ENCODE measurements at places on chromosomes 1 and 21.

- no peak for DNase-seq
These were observed 12.4 kb downstream of the OXCT2 start for GRCh38 chr1:39758556-39759435.

- no peak for DNase-seq
These were observed 153.5 kb upstream of the CSF3R start for GRCh38 chr1:36636206-36636605.

- DNase-seq: no peak
These were observed 58.7 kb downstream of the MAB21L3 start for GRCh38 chr1:116169898-116170297.

GRCh38 chr1:228944935-228945371 is 209.7 kb downstream of the RHOU start:
- DNase-seq: no peak

- DNase-seq: no peak
These were observed 10.3 kb upstream of the FHAD1 start for GRCh38 chr1:15236746-15237145.

- no peak for DNase-seq
These were observed 146.6 kb downstream of the TLR5 start for GRCh38 chr1:222996310-222996975.

DNA sequence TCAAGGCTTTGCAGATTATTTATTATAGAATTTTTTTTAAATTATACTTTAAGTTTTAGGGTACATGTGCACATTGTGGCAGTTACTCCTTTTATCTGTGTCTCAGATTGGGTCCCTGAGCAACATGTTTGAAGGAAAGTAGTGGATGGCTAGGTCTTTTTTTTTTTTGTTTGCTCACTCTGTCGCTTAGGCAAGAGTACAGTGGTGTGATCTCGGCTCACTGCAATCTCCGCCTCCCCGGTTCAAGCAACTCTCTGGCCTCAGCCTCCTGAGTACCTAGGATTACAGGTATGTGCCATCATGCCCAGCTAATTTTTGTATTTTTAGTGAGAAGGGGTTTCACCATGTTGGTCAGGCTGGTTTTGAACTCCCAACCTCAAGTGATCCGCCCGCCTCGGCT is 39.6 kb upstream of the KIF21B start:
- DNase-seq: no peak

- peak; percentile 42 for DNase-seq
These were observed 552 bp downstream of the PLD5 start for GRCh38 chr1:242523719-242524570.

DNA sequence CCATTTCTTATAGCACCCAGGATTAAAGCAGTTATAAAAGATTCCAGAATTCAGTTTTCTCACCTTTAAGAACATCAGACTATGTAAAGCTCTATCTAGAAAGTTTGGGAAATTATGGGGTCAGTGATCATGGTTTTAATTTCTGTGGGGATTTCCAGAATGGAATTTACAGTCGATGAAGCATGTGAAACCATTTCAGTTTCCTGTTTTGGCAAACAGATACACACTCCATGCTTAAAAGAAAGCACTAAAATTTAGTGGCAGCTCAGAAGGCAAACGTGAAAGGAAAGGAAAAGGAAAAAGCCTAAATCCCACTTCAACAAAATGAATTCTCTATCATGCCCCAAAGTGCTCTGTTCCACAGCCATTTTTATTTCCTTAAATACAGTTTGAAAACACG is 60.4 kb downstream of the FYB2 start:
- DNase-seq: peak; percentile 4

DNA sequence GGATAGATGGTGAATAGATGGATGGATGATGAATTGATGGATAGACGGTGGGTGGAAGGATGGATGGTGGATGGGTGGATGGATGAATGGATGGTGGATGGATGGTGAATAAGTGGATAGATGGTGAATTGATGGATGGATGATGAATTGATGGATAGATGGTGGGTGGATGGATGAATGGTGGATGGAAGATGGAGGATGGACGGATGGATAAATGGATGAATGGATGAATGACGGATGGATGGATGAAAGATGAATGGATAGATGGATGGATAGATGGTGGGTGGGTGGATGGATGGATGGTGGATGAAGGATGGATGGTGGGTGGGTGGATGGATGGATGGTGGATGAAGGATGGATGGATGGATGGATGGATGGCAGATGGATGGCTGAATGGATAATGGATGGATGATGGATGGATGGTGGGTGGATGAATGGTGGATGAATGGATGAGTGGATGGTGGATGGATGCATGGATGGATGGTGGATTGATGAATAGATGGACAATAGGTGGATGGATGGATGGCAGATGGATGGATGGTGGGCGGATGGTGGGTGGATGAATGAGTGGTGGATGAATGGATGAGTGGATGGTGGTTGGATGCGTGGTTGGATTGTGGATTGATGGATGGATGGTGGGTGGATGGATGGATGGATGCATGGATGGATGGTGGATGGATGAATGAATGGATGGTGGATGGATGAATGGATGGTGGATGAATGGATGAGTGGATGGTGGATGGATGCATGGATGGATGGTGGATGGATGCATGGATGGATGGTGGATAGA is 5.3 kb downstream of the CHD5 start:
- no peak for DNase-seq

- DNase-seq: no peak
These were observed 213.3 kb upstream of the DAB1 start for GRCh38 chr1:57637155-57637554.

- DNase-seq: no peak
These were observed 8.6 kb downstream of the NECTIN4 start for GRCh38 chr1:161080441-161081405.

DNA sequence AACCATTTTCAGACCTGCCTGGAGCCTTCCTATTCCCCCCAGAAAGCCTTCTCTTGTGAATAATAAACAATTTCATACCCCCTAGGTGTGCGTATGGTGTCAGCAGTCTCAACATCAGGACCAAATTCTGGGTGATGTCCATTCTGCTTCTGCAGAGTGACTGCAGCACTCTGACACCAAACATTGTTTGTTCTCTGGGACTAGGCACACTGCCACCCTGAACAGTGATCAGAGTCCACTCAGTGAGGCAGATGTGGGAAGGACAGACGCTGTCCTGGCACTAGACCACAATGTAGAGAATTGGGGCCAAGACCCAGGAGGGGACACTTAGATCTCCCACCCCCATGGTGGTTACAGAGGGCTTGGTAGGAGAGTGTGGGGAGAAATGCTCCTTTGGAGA is 175.1 kb downstream of the BACH1 start:
- no peak for DNase-seq

DNA sequence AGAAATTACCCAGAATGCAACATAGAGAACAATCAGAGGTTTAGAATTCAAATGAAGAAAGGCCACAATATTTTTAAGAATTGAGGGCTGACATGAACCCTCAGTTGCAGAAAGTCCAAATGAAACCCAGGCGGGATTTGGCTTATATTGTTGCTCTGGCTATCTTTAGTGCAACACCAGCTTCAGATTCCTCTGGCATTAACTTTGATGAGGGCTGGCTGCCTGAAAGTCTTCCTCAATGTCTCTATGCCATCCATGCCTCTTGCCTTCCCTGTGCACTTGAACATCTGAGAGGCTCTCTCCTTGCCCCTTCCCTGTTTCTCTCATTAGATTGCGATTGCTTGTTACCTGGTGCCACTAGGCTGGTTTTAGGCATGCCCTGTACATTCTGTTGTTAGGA is 31.2 kb upstream of the DPT start:
- DNase-seq: no peak

- no peak for DNase-seq
These were observed 166.6 kb downstream of the CLEC20A start for GRCh38 chr1:178330153-178330552.

DNA sequence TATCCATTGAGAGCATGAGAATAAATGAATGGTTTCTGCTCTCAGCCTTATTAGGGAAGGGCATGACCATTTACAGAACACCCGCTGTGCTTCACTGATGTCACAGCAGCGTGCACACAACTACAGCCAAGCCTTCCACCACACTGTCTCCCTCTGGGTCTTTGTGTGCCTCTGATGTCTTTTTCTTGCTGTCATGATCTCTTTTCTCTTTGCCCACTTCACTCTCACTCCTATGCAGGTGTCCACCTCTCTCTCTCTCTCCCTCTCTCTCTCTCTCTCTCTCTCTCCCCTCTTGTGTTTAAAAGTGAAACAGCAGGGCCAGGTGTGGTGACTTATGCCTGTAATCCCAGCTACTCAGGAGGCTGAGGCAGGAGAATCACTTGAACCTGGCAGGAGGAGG is 232.5 kb upstream of the JUN start:
- DNase-seq: no peak

- DNase-seq: no peak
These were observed 104.5 kb upstream of the LMO4 start for GRCh38 chr1:87224201-87224600.

- no peak for DNase-seq
These were observed 47.9 kb upstream of the SLC44A3 start for GRCh38 chr1:94772230-94772641.

- DNase-seq: no peak
These were observed 11.7 kb downstream of the IFFO2 start for GRCh38 chr1:18944810-18945209.

DNA sequence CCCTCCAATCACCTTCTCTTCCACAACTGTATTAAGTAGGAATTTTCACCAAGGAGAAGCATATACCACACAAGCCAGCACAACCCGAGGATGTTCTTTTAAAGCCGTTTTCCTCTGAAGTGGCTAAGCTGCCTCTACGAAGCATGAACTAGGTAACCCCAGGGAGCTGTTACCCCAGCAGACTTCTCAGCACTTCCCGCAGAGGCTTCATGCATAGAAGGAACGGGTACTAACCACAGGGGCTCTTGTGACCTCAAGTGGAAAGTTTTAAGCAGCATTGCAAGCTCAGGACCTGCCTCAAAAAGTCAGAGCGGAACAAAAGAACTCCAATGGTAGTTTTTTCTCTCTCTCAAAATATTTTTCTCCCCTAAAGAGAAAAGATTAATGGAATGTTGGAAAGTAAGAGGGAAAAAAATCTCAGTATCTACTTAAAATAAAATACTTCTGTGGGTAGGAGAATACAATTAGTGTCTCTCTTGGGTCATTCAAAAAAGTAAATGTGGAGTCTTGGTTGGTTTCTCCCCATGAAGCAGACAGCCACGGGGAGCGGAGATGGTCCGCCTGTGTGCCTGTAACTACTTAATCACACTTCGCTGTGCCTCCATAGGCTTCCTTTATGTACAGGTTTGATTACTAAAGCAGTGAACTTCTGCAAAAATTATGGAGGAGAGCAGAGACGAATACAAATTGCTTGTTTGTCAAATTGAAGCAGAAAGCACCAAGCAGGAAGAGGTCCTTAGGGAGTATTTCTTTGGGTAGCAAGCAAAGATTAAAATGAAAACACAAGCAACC is 40.9 kb downstream of the STX6 start:
- no peak for DNase-seq

- DNase-seq: peak; percentile 35
These were observed 14.7 kb downstream of the PROX1 start for GRCh38 chr1:214002472-214002871.

GRCh38 chr1:156808186-156809030 is 8.2 kb downstream of the SH2D2A start:
- DNase-seq: no peak

GRCh38 chr1:53371851-53372250 is 44.0 kb upstream of the LRP8 start:
- DNase-seq: no peak

DNA sequence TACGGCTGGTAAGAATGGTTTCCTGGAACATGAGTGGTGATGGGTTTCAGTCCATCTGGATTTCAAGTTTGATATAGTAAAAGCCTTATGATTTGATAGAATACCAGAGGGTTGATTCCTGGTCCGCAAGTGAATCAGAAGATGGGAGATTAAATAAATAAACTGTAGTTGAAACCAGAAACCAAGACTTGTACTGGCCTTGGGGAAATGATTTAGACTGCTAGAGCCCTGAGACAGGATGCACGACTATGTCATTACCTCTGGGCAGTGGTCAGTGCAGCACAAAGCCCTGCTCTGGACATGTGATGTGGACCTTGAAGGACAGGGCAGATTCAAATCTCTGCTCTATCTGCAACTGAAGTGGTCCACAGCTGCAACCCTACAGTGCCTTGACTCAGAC is 15.6 kb upstream of the FMOD start:
- DNase-seq: no peak

- DNase-seq: no peak
These were observed 54.0 kb downstream of the COLGALT2 start for GRCh38 chr1:183983371-183984105.

DNA sequence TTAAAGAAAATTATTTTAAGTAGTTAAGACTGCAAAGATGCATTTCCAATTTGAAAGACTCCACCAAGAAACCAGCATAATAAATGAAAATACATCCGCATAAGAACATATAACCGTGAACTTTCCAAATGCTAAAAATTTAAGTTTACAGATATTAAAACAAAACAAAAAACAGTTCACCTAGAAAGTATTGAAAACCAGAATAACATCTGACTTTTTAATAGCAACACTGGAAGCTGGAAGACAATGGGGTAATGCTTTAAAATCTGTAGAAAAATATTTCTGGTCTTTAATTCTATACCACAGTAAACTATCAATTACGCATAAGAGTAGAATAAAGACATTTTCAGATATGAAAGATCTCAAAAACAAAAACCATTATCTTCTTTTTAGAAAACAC is 79.3 kb upstream of the COL24A1 start:
- no peak for DNase-seq

All from renal pelvis (tissue), 12 donors.